Stimulated activated CD8-positive, alpha-beta memory T cell treated with anti-CD3 and anti-CD28 coated beads, Interleukin-4, amount 100 ng/mL, for 4 hours (primary cell): ENCODE measurements at places on chromosomes 7 and 10.

DNA sequence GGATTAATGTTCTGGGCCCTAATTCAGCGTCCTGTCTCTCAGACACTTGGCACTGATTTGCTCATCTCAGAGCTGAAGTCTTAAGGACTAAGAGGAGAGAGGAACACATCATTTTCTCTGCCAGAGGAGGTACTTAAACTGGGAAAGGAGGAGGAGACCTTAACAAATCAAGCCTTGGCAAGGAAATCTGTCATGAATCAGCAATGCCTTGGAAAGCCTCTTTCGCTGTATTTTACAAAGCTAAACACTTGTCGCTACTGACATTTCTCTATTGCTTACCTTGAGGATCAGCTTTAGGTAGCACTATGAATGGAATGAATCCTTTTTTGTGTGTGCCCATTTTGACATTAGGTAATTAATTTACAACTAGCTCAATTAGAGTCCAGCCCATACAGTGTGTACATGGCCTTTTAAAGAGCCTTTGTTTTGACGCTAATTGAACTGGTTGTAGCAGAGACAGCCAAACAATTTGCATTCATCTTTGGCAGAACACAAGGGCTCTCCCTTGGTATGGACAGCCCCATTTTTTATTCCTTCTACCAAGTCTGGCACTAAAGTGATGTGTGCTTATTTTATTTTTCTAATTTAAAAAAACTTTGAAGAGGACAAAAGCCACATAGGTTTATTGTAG, 37.4 kb downstream of the AUTS2 start:
- DNase-seq: no peak

- DNase-seq: no peak
Observed at GRCh38 chr7:50725774-50726173, 56.9 kb downstream of the GRB10 start.

DNA sequence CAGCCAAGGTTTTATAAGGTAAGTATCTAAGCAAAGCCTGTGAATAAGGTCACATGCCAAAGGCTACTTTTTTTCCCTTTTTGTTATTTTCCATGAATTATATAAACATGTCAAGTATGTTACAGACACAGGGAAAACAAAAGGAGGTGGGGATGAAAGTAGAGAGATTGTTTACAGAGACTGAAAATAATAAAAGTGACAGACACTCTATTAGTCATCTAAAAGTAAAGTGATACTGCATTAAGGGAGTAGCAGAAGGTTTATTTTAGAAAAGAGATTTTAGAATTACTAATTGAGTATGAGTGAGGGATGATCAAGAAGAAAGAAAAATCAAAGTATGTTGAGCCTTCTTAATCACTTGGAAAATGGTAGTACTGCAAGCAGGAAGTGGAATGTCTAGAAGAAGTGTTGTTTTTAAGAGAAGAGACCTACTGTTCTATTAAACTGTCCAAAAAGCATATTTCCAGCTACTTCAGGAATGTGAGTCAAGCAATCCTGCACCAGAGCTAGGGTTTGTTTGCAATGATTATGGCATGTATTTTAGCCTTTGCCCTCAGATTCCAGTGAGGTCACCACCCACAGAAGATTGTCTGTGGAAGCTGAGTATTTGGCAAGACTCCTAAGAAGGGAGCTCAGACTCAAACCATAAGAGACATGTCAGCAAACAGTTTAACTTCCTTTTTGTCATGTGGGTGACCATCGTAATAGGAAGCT, 177.9 kb upstream of the PLXDC2 start:
- no peak for DNase-seq

GRCh38 chr7:76066716-76067503, 19.0 kb downstream of the MDH2 start:
- no peak for DNase-seq

DNA sequence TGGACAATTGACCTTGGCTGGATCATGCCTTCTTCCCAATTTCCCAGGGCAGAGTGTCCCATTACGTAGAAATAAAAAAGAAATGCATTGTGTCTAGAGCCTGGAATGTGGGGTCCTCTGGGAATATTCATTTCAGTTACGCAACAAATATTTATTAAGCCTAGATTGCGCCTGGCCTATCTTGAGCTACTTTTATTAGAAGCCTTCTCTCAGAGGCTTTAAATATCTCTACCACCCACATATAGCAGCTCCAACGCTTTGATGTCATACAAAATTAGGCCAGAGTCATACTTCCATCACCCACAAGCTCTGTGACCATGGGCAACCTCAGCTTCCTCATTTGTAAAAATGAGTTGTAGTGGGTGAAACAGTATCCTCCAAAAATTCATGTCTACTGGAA, 24.9 kb upstream of the CARD11 start:
- DNase-seq: no peak

- no peak for DNase-seq
Observed at GRCh38 chr10:25766213-25766612, 167.8 kb upstream of the MYO3A start.

GRCh38 chr10:89029181-89029580, 38.6 kb downstream of the FAS start:
- no peak for DNase-seq

- DNase-seq: no peak
Observed at GRCh38 chr10:69492746-69493462, 41.6 kb downstream of the TSPAN15 start.
